Activated CD4-positive, alpha-beta T cell treated with anti-CD3 and anti-CD28 coated beads, Interleukin-2, amount 10 ng/mL, durations not matched to agents 24 days and 14 days (primary cell): ENCODE measurements at places on chromosomes 16 and 17. TPM values are rescaled to one million over a fixed set of nuclear protein-coding genes. Genes with fewer than 3 reads are reported as not detected.

PRR35 gene
- total RNA-seq: not detected in 2 replicates

DNA sequence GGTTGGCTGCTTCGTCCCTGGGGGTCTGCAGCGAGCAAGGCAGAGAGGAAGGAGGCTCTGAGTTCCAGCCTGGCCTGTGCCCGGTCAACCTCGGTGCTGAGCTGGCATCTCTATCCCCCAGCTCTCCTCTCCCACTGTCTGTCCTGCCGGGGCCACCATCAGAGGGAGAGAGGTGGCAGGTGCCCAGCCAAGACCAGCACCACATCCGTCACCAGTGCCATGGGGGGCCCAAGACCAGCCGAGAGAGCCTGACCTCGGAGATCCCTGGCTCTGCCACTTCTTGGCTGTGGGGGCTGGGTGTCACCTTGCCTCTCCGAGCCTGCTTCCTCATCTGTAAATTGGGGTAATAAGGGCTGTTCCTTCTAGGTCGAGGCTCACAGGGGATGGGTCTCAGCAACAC, 560 bp upstream of the P2RX1 start:
- DNase-seq: no peak
- H3K27me3 ChIP-seq: no peaks in the 10 kb centered on the region
- H3K27ac ChIP-seq: peak overlapping the region; percentile 48
- peaks cover 18% of the 10 kb centered on the region for H3K4me1 ChIP-seq
- no peaks in the 10 kb centered on the region for H3K36me3 ChIP-seq

NKD1 gene
- 0.77 and 1.7 TPM in 2 replicates for total RNA-seq

ASPSCR1 gene
- 35.1 and 37.3 TPM in 2 replicates for total RNA-seq

ODAD4 gene
- 0.63 and 0.76 TPM in 2 replicates for total RNA-seq

DNA sequence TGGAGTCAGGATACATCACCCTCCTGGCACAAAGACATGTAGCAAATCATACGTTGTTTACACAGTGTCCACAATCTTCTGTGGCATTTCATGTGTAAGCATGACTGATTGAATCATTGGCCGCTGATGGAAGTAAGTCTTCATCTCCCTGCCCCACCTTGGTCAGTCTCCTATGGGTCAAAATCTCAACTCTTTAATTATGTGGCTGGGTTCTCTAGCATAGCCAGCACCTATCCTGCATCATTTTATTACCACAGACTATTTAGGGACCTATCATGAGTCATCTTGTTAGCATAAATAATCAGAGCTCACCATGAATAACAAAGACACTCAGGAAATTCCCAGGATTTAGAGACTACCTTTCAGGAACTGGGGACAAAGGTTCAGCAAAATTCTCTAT, 15.9 kb downstream of the TANC2 start:
- H3K4me3 ChIP-seq: no peak overlapping the region
- H3K27ac ChIP-seq: no peak overlapping the region
- no peaks in the 10 kb centered on the region for H3K36me3 ChIP-seq
- DNase-seq: no peak
- H3K4me1 ChIP-seq: no peaks in the 10 kb centered on the region
- peaks cover 2% of the 10 kb centered on the region for H3K27me3 ChIP-seq

DNA sequence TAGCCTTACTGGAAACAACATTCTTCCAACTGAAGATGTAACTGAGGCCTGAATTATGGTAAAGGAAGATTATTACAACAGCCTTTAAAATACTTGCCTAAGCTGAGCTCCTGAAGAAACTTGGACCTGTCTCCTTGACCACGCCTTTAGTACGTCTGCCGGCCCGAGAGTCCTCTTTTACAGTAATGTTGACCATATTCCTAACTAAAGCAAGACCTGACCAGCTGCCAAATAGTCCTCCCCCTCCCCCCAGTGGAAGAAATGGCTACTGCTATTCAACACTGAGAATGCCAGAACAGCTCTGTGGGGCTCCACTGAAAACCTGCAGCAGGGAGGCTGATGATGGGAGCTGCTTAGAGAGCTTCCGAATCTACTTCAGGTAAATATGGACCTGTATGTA, 12.6 kb upstream of the FOXJ1 start:
- H3K27ac ChIP-seq: no peak overlapping the region
- no peaks in the 10 kb centered on the region for H3K27me3 ChIP-seq
- no peak for DNase-seq
- no peak overlapping the region for H3K4me3 ChIP-seq
- H3K4me1 ChIP-seq: peaks cover 21% of the 10 kb centered on the region

SEC14L5 gene
- total RNA-seq: not detected in 2 replicates

SEZ6 gene
- total RNA-seq: not detected in 2 replicates

- no peaks in the 10 kb centered on the region for H3K4me1 ChIP-seq
- no peaks in the 10 kb centered on the region for H3K36me3 ChIP-seq
- H3K27me3 ChIP-seq: no peaks in the 10 kb centered on the region
- DNase-seq: no peak
These were observed 388.5 kb downstream of the XYLT1 start for GRCh38 chr16:17082095-17082882.

- DNase-seq: no peak
- no peaks in the 10 kb centered on the region for H3K36me3 ChIP-seq
- no peak overlapping the region for H3K27ac ChIP-seq
- H3K4me3 ChIP-seq: no peak overlapping the region
These were observed 35.0 kb downstream of the CRISPLD2 start for GRCh38 chr16:84854759-84855158.

DNA sequence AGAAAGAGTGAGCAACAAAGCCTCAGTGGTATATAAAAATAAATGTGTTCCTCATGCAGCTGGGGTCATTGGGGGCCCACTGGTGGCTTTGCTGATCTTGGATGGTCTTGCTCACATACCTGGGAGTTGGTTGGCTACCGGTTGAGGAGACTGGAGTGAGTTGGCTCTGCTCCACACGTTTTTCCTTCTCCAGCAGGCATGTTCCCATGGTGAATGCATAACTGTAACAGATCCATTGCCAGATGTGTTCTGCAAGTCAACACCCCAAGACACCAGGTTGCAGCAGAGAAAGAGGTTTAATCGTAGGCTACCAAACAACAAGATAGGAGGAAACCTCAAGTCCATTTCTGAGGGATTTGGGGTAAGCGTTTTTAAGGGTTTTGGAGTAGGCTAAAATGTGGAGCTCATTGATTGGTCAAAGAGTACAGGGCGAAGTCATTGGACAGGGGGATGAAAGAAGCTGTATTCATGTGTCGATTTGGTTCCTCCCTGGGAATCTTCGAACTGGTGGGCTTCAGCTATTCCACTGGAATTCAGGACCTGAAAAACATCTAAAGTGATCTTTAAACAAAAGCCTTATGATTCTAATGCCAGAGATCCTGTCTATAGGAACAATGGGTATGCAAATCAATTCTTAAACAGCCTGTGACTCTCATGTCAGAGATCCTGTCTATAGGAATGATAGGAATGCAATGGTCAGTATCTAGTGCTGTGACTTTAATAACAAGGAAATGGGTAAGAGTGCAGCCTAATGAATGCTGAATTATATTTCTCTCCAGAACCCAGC, 467.5 kb upstream of the C16orf82 start:
- peak; percentile 71 for DNase-seq
- peak overlapping the region; percentile 76 for H3K4me3 ChIP-seq
- H3K27ac ChIP-seq: peak overlapping the region; percentile 96
- H3K36me3 ChIP-seq: peaks cover 29% of the 10 kb centered on the region
- no peaks in the 10 kb centered on the region for H3K27me3 ChIP-seq

AOC2 gene
- total RNA-seq: 3.3 and 4.2 TPM in 2 replicates

DNA sequence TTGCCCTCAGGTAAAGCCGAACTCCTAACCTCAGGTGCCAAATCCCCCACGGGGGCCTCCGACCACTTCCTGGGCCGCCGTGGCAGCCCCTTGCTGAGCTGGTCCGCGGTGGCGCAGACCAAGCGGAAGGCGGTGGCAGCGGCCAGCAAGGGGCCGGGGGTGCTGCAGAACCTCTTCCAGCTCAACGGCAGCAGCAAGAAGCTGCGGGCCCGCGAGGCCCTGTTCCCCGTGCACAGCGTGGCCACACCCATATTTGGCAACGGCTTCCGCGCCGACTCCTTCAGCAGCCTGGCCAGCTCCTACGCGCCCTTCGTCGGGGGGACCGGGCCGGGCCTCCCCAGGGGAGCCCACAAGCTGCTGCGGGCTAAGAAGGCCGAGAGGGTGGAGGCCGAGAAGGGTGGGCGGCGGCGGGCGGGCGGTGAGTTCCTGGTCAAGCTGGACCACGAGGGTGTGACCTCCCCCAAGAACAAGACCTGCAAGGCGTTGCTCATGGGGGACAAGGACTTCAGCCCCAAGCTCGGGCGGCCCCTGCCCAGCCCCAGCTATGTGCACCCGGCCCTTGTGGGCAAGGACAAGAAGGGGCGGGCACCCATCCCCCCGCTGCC, 51.6 kb downstream of the ACTG1 start:
- no peaks in the 10 kb centered on the region for H3K27me3 ChIP-seq
- no peaks in the 10 kb centered on the region for H3K36me3 ChIP-seq
- H3K4me3 ChIP-seq: no peak overlapping the region
- H3K4me1 ChIP-seq: no peaks in the 10 kb centered on the region
- no peak overlapping the region for H3K27ac ChIP-seq

MRC2 gene
- total RNA-seq: 2.4 and 2.9 TPM in 2 replicates

- H3K36me3 ChIP-seq: peaks cover 1% of the 10 kb centered on the region
- DNase-seq: no peak
- peaks cover 9% of the 10 kb centered on the region for H3K4me1 ChIP-seq
- H3K27me3 ChIP-seq: peaks cover 2% of the 10 kb centered on the region
- no peak overlapping the region for H3K27ac ChIP-seq
- no peak overlapping the region for H3K4me3 ChIP-seq
These were observed 5.2 kb downstream of the GPT2 start for GRCh38 chr16:46889245-46889941.

ESRP2 gene
- total RNA-seq: 0.07 and 0.09 TPM in 2 replicates

GRCh38 chr17:31415004-31415454, 23.6 kb downstream of the RAB11FIP4 start:
- H3K27me3 ChIP-seq: peaks cover 2% of the 10 kb centered on the region
- no peak overlapping the region for H3K27ac ChIP-seq
- H3K36me3 ChIP-seq: no peaks in the 10 kb centered on the region
- DNase-seq: no peak
- no peaks in the 10 kb centered on the region for H3K4me1 ChIP-seq
- H3K4me3 ChIP-seq: no peak overlapping the region

DNA sequence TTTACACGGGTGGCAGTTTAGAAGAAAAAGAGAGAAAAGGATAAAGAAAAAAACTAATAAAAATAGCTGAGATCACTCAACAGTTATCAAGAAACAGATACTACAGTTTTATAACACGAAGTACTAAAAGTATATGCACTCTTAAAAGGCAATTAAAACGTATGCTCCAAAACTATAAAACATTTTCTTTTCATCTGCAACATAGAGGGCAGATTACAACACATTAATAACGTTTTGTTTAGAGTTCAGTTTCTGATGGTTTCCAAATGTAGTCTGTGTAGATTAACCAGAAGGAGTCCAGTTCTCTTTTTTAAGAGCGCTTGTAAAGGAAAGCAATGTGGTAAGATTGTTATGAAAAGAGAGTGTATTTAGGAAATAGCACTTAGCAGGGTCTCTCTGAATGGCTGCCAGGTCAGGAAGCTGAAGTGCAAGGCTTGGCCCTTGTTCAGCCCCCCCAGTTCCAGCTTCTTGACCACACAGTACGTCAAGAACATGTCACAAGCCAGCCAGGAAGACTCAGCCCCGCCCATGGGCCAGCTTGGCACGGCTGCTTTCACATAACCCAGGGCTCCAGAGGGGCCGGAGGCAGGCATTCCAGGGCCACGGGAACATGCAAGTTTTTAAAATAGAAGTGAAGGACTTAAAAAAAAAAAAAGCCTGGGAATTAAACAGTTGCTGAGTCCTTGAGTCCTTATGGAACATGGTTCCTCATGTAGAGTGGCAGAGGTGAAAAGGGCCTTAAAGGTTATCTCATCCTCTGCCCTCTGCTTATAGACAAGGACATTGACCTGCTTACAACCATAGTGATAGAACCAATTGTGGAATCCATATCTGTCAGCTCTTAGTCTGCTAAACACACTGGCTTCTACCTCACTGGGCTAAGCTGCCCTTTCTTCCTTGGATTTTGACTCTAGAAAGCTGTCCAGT, 147.4 kb upstream of the TBX2 start:
- no peaks in the 10 kb centered on the region for H3K36me3 ChIP-seq
- H3K27ac ChIP-seq: no peak overlapping the region
- H3K4me1 ChIP-seq: peaks cover 17% of the 10 kb centered on the region
- H3K4me3 ChIP-seq: no peak overlapping the region
- H3K27me3 ChIP-seq: no peaks in the 10 kb centered on the region

DNA sequence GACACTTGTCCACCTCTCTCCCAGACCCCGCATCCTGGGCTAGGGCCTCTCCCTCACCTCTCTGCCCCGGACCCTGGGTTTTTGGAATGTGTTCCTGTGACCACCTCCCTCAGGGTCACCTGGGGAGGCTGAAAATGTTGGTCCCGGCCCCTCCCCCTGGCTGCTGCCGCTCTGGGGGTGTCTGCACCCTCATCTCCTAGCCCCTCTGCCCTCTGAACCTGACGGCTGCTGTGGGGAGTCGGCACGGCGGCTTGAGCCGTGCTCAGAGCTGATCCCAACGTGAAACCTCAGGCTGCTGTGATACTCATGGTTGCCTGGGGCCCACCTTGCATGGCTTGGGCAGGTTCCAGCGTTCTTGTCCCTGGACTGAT, 42.8 kb downstream of the ADCY7 start:
- no peak overlapping the region for H3K27ac ChIP-seq
- no peak for DNase-seq
- H3K4me3 ChIP-seq: no peak overlapping the region
- H3K27me3 ChIP-seq: no peaks in the 10 kb centered on the region
- H3K4me1 ChIP-seq: peaks cover 17% of the 10 kb centered on the region

WNK4 gene
- total RNA-seq: 0.12 TPM in 2 replicates

ZNF469 gene
- 0.57 and 0.63 TPM in 2 replicates for total RNA-seq

DNA sequence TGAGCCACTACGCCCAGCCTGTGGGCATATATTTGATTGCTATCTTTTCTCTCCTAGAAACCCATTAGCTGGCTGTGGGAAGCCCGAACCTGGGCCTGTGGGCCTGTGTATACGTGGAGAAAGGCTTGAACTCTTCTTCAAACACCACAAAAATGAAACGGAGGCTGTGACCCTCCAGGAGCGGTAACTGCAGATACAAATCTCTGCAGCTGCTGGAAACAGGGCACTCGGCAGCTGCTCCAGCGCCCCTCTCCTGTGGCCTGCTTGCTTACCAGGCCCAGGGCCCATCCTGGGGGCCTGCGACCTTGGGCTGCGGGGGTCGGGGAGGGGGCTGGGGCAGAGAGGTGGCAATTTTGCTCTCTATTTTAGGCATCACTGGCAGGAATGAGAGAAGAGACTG, 28.0 kb upstream of the MTSS2 start:
- H3K27me3 ChIP-seq: no peaks in the 10 kb centered on the region
- H3K36me3 ChIP-seq: no peaks in the 10 kb centered on the region
- no peak overlapping the region for H3K4me3 ChIP-seq
- peaks cover 2% of the 10 kb centered on the region for H3K4me1 ChIP-seq
- DNase-seq: no peak

DNA sequence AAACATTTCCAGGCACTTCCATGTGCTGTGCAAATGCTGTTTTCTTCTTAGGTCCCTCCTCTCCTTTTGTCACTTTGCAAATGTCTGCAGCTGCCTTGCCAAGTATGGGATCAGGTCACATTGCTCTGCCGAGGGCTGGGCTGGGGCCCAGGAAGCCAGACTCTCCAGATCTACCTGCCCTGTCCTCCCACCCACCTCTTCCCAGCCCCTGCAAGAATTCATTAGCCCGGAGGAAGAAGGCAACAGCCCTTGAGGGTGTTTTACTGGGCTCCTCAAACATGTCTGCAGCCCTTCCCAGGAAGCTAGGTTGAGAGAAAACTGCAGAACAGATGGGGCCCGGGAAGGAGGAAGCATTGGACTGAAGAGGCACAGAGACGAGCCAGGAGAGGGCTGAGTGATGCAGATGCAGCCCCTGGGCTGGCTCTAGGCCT, 47.1 kb downstream of the WSB1 start:
- H3K4me3 ChIP-seq: no peak overlapping the region
- no peak for DNase-seq
- H3K27me3 ChIP-seq: peaks cover 4% of the 10 kb centered on the region
- peaks cover 8% of the 10 kb centered on the region for H3K4me1 ChIP-seq
- no peaks in the 10 kb centered on the region for H3K36me3 ChIP-seq
